G401 (cell line): ENCODE measurements at places on chromosomes 3 and 15.

- DNase-seq: peak; percentile 10
These were observed 39.3 kb upstream of the USP3 start for GRCh38 chr15:63465104-63465503.

GRCh38 chr3:36557021-36557707, 176.9 kb downstream of the STAC start:
- DNase-seq: no peak

- DNase-seq: no peak
These were observed 4.0 kb downstream of the PARP3 start for GRCh38 chr3:51945926-51946705.

DNA sequence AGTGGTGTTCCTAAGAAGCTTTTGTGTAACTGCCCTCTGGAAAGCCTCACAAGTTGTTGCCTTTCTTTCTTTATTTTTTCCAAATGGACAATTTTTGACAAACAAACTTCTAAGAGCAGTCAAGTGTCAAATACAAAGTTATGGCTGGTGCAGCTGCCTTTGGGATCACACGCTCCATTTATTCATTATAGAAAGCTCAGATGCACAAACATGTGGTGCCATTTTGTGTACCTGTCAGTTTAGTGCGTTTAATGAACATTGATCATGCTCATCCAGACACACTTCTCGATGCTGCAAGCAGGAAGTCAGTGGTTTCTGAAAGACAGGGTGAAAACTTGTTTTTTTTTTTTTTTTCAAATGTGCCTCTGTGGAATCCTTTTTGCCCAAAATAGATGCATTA, 324.5 kb downstream of the CNTN4 start:
- no peak for DNase-seq

DNA sequence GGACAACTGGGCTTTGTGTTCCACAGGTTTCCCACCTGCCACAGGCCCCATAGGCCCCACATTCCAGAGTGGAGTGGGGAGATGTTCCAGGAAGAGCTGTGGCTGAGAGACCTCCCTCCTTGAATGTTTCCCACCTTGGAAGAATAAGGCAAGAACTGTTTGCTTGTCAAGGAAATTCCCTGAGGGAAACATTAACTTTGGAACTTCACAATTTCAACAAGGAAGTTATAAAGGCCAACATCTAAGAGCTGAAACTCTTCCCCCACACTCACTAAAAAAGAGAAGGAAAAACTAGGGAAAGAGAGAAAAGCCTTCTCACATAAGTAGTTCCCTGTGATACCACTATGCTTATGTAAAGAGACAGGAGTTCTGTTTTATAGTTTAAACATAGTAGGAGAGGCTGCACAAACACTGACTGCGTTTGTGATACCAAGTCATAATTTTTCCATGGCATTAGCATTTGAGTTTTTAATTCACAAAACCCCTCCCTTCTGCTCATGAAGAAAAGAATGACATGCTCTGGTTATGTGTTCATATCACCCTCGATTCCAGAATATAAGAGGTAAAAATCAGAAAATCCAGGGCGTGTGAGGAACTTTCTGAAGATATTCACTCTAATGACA, 39.8 kb upstream of the SPRED1 start:
- no peak for DNase-seq

DNA sequence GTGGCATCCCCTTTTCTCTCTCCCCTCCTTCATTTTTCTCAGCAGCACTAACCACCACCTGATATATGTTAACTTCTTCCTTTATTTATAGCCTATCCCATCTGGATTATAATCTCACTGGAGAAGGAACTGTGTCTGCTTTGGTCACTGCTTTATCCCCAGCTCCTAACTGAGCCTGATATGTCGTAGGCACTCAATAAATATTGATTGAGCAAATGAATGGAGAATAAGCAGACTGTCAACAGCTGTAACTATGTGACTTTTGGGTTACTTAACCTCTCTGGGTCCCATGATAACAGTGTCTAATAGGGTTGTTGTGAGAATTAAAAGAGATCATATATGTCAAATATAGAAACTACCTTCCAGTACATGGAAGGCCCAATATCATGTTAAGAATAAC, 127.9 kb downstream of the MECOM start:
- no peak for DNase-seq

DNA sequence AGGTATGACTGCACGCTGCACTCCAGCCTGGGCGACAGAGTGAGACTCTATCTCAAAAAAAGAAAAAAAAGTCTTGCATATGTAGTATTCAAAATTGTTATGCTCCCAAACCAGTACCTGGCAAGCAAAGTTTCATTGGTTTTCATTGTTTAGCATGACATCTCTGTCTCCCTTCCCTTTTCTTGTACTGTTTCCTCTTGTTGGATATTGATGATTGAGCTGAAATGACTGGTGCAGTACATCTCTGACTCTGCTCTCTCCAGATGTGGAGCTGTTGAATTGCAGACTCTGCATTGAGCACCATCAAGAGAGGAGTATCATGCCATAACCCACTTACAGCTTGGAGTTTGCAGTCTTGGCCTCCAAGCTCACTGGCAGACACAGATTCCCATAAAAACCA, 77.2 kb downstream of the FAM81A start:
- no peak for DNase-seq

DNA sequence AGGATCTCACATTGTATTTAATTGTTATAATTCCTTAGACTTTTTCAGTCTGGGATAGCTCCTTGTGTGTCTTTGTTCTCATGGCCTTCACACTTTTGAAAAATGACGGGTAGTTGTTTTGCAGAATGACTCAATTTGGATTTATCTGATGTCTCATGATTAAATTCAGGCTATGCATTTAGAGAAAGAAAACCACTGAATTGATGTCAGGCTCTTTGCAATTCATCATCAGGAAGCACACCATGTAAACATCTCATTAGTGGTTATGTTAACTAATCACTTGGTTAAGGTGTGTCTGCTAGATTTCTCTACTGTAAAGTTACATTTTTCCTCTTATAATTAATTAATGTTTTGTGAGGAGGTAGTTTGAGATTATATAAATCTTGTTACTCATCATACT, 8.0 kb upstream of the SLC22A13 start:
- no peak for DNase-seq
